ENCODE measurements at places on chromosomes 6 and 20. TPM values are rescaled to one million over a fixed set of nuclear protein-coding genes. Genes with fewer than 3 reads are reported as not detected.

HLA-DPA1 gene
- 296 TPM for total RNA-seq

DNA sequence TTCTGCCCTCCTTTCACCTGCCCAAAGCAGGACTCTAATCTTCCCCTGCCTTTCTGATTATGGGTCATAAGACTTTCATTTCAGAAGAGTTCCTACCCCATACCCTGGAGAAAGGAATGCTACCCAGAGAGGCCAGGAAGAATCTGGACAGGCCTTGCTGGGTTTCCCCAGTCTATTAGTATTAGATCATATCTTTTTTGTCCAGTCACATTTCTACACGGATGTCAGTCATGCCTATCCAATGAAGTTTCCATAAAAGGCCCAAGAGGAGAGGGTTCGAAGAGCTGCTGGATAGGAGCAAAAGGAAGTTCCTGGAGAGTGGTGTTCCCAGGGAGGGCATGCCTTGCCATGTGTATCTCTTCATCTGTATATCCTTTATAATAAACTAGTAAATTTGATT lies 3.2 kb downstream of the POLH start:
- DNase-seq = no peak

DNA sequence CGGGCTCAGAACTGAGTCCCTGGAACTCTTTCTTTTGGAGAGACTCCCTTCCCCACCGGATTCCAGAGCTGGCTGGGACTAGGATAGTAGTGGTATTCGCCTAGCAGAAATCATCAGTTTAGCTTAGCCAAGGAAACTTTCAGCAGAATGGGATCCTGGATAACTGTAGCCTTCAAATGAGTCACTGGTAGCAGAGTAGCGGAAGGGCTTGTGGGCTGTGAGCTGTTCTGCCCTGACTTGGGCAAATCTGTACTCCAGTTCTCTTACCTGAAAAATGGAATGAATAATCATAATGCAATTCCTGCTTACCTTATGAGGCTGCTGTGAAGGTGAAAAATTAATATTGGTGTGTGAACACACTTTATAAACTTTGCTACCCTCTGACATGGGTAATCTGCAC lies 244.3 kb upstream of the CHD6 start:
- DNase-seq = no peak

TAF4 gene
- 44.0 TPM for total RNA-seq

CYP24A1 gene
- 31.0 TPM for total RNA-seq

DNA sequence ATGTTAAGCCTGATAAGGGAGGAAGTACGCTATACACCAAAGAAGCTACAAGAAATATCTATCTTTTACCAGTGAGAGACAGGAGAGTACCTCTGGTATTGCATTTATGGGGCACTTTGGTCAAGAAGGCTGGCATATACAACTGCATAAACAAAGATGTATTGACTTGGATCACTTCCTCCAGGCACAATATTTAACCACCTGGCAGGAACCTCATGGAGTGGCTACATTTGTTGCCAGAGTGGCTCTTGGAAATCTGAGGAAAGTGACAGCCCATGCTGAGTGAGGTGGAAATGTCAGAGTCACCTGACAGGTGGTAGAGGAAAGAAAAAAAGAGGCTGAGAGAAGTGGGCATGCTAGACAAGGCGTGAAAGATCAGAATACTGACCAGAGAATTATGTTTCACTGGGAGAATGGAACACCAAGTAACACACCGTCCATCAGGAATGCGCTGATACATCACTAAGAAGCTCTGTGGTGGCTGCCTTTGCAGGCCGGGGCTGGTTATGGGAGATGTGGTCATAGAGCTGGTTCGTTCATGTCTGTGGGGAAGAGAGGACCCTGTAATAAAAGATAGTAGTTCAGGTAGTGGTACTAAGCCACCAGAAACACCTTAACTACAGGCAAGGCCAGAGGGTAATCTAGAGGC lies 61.4 kb upstream of the UFL1 start:
- DNase-seq = no peak

LY6G5C gene
- 4.4 TPM for total RNA-seq

DNA sequence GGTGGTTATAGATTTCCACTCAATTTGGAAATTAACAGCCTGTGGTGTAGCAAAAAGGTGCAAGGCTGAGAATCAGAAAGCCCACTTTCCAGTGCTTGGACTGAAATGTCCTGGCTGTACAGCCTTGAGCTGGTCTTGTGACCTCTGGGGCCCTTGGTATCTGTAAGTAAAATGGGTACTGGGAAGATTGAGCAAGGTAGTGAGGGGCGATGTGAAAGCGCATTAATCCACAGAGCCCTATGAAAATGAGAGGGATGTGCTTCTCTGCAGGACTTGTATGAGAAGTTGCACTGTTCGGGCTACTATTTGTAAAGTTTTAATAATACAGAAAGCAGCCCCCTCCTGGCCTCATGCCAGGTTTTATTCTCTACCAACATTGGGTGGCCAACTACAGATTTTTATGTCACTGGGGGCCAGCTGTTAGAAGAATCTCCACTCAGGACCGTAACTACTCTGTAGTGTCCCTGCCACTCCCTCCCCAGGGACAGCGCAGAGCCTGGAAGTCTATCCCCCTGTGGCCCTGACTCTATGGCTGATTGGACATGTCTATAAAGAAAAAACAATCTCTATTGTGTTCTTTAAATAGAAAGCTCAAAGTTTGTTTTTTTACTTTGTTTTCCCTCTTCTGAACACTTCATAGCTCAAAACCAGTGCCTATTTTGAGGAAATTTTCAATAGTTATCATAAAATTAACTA lies 254.7 kb upstream of the TAB2 start:
- DNase-seq = no peak

C6orf15 gene
- total RNA-seq = not detected

DNA sequence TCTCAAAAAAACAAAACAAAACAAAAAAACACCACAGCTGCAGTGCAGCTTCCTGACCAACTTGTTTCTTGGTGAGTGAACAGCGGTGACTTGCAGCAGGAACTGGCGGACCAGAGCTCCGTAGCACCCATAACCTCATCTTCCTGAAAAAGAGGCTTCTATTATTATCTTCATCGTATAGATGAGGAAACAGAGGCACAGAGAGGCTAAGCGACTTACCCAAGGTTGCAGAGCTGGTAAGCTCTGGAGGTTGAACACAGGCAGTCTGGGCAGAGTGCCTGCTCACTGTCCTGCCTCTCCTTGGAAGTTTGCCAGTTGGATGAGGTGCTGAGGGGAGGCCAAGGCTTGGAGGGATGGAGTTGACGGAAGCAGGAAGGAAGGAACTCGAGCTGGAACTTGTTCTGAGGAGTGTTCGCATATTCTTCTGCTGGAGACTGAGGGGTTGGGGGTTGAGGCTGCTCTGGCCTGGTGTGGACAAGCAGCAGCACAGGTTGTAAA lies 47.9 kb upstream of the CCDC167 start:
- DNase-seq = no peak
